GM06990 (cell line): ENCODE measurements at places on chromosomes 11 and 22.

GRCh38 chr11:629237-629583 lies 2.2 kb upstream of the SCT start:
- DNase-seq, result peak; percentile 41

DNA sequence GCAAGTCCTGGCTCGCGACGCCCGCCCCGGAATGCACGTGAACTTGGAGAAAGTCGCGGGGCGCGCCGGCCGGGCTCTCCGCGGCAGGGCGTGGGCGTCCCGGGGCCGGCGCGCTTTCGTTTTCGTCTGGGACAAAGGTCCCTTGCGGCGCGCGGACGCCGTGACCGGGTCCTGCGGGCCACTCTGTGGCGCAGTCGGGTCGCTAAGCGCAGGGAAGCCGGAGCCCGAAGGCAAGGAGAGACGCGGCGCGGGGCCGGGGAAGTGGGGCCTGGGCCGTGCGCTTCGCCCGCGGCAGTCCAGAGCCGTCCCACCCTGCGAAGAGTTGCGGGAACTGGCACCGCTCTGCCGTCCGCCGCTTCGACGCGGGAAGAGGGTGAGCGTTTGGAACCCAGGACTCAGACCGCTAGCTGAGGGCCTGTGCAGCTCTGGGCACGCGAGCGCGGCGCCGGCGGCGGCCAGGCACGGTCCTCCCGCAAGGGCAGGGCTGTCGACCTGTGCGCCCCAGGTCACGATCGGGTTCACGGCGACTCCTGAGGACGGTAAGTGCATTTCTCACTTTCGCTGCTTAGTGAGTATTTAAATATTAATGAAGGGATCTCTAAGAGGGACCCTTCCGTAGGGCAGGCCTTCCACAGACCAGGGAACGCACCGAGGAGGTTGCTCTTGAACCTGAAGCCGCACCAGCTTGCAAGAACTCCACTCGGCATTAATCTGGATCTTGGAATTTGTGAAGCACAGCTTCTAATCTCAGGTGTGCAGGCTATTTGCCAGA lies 78.0 kb upstream of the PPARA start:
- DNase-seq, result peak; percentile 79

- peak; percentile 34 for DNase-seq
Measured at GRCh38 chr22:40385036-40385782, 14.8 kb downstream of the SGSM3 start.

- no peak for DNase-seq
Measured at GRCh38 chr22:32831584-32831983, 30.1 kb downstream of the TIMP3 start.

DNA sequence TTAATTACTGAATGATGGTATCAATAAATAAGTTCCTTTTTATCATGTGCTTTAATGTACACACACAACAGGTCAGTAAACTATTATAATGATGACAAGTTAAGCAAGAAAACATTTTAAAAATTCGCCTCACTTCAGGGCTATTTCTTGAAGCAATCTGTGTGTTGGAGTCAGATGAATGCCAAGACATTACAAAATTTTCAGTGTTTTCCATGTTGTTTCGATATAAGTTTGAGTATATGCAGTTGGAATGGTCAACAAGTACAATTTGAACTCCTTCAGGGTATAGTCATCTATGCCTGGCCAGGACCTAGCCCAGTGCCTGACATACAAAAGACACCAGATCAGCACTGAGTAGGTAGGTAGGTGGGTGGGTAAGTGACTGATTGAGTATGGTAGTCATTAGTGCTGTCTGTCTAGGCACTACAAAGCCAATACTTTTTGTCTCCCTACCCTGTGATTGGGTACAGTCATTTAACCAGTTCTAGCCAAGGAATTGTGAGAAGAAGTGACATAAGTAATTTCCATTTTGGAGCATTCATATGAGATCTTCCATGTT lies 7.5 kb downstream of the PRCP start:
- DNase-seq, result no peak
